DMS53 (cell line): ENCODE measurements at places on chromosomes 12 and 14.

DNA sequence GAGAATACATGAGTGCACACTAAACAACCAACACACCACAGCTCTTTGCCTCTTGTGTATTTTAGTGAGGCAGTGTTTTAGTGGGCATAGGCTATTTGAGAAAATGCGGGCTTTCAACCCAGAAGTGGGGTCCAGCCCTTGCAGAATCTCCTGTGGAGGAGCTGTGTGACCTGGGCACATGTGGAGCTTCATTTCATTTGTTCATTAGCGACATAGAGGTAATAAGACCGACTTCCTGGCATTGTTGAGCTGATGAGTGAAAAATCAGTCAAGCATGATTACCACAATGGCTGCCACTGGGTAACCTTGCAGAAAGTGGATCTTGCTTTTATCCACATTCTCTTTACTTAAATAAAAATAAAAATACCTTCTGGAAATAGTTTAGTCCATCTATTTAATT, 923.5 kb downstream of the BCL11B start:
- DNase-seq = no peak

GRCh38 chr14:24315807-24316596, 4.7 kb downstream of the LTB4R start:
- peak; percentile 60 for DNase-seq

GRCh38 chr14:85175556-85175955, 354.4 kb upstream of the FLRT2 start:
- DNase-seq = no peak

- DNase-seq = no peak
These were observed 374.2 kb downstream of the TMEM121 start for GRCh38 chr14:105900398-105901160.

DNA sequence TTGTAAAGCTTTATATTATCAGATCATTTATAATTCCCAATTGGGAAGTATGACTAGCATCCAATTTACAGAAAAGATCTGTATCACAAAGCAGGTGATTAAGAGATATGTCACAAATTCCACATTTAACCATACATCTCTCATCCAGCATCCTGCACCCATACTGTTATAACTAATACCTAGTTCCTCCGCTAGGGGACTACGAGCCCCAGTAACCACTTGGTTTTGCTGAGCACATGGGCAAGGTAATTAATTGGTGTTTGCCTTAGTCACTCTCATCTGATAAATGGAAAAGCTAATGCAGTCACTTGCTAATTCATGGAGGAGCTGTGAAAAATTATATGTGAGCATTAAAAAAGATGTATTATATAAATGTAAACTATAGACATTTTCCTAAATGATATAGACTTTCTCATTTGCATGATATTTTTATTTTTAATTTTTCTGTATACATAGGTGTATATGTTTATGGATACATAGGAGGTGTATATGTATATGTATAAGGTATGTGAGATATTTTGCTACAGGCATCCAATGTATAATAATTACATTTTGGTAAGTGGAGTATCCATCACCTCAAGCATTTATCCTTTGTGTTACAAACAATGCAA, 1031.8 kb downstream of the GALC start:
- peak; percentile 68 for DNase-seq

DNA sequence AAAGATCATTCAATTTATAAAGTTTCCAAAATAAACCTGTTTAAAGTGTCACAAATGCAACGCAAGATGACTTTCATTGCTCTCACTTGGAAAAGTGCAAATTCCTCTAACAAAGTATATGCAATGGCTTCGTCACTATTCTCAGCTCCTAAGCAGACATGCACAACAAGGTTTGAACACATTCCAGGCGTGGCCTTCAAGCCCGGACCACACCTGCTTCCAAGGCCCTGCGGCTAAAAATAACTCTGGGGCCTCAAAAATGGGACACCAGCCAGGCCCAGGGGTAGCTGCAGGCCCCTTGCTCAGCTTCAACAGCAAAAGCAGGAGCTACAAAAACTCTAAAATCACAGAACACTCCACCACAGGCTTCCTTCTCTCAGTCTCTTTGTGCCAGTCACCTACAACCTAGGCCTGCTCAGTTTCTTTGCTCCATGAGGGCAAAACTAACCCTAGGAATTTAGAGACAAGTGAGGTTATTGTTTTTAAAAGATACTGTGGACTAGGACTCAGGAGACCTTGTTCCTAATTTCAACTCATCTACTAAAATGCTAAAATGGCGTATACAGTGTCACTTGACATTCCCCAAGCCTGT, 29.3 kb downstream of the DUSP16 start:
- no peak for DNase-seq

DNA sequence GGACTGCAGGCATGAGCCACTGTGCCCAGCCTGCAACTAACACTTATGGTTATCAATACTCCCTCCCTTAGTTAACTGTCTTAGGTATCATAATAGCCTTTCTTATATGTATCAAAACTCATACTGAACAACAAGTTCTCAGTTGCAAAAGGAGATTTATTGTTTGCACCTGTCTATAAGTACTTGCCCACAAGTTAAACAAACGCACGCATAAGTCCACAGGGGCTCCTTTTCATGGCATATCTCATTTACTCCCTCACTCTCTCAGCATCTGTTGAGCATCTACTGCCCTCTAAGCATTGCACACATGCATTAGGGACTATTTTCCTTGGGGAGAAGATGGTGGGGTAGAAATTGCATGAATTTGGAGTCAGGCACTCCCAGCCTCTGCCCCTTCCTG, 46.7 kb upstream of the CORO1C start:
- peak; percentile 24 for DNase-seq

- DNase-seq = no peak
These were observed 16.1 kb downstream of the BTBD7 start for GRCh38 chr14:93316716-93317115.

- DNase-seq = no peak
These were observed 141.1 kb downstream of the ANO6 start for GRCh38 chr12:45356822-45357538.

DNA sequence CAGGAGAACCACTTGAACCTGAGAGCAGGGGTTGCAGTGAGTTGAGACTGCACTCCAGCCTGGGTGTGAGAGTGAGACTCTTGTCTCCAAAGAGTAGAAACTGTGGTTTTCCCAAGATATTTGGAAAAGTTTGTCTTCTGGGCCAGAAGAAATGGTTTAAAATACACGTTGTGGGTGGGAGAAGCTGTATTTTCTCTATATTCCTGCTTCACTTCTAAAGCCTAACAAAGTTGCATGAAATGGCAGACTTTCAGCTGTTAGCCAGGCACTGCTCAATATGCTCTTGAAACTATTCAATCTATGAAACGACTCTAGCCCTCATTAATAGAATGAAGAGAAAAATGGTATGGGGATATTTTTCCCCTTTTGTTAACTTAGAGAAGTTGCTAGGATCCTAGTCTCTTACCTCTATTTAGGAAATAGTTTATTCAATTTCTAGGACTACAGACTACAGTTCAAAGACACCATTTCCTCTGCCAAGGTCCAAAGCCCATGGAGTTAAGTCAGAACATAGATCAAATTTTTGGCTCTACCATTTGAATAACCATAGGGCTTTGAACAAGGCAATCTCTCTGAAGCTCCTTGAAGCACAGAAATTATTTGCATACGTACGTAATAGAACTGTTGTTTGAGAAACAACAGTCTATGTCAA, 49.3 kb upstream of the OR5AU1 start:
- no peak for DNase-seq

DNA sequence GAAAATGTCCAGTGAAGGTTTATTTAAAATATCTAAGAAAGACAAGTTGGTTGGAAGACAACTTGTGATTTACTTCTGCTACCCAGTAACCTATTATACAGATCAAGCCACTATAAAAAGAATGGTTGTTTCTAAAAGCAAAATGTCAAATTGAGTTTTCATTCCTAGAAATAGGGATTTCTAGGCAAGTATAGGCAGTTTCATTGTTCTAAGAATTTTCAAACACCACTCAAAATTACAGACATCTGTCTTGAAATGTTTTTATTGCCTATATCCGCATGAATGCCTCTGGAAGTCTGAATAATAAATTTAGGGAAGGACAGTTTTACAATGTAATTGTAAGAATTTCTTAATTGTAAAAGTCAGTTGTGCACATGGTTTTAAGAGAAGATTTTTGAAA, 8.6 kb downstream of the YEATS4 start:
- no peak for DNase-seq

DNA sequence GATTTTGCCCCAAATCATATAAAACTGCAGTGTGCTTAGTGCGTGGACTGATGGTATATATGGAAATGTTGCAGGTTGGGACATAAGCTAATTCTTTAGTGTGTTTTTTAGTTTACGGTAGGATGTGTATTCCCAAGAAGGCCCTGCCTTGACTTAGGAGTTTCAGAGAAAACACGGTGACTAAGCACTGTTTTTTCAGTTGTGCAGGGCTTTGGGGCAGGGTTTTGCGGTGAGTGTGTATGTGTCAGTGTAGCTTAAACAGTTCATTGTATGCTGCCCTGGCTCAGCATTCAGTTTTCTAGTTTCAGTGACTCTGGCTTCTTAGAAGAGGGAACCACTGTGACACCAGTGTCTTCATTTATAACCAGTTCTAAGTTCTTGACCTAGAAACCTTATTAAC, 101.2 kb downstream of the AKAP6 start:
- no peak for DNase-seq

DNA sequence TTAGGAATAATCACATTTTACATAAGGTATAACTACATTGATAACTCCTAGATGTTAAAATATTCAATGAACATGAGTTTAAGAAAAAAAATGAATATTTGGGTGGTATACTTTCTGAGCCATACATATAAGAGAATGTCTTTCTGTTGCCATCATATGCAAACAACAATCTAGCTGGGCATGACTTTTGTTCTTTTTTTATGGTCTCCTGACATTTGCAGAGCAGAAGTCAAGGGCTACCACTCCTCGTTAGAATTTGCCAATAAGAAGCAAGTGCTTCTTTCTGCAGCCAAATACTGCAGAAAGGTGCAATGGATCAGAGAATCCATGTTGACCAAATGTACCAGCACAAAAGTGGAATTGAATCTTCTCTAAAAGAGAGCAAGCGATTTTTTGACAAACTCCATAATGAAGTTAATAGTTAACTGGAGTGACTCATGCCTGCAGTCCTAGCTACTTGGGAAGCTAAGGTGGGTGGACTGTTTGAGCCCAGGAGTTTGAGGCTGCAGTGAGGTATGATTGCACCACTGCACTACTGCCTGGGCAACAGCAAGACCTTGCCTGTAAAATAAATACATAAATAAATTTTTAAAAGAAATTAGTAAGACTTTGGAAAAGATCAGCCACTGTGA, 25.5 kb upstream of the CCDC91 start:
- peak; percentile 89 for DNase-seq

DNA sequence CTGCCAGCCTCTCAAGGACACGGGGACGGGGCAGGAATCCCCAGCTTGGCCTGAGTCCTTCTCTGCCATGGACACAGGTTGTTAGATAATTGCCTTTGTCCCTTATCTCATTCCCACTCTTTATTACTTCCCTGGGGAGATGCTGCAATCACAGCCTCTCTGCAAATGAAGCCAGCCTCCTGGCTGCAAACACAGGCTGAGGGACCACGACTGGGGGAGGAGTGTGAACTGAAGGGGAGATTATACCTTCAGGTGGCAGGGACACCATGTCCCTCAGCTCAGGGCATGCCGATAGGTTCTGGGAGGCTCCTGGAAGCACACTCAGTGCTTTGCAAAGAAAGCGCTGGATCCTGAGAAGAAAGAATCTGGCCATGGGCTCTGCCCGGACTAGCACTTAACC, 16.1 kb upstream of the CHGA start:
- no peak for DNase-seq

DNA sequence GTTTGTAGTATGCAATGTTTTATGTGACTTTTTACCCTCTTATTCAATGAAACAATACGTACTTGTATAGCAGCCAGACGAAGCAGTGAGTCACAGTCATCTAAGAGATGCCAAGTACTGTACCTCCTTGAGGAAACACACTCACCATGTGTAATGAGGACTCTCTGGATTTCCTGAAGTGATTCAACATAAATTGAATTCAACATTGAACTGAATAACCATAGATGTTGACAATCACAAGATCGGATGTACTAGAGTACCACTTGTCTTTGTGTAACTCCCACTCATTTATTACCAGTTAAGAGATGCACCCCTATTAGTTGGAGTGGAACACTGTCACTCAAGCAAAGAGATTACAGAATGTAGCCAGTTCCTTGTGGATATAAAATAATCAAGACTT, 175.2 kb upstream of the HMGA2 start:
- DNase-seq = peak; percentile 91

- no peak for DNase-seq
These were observed 2.6 kb downstream of the SDR39U1 start for GRCh38 chr14:24439830-24440605.

DNA sequence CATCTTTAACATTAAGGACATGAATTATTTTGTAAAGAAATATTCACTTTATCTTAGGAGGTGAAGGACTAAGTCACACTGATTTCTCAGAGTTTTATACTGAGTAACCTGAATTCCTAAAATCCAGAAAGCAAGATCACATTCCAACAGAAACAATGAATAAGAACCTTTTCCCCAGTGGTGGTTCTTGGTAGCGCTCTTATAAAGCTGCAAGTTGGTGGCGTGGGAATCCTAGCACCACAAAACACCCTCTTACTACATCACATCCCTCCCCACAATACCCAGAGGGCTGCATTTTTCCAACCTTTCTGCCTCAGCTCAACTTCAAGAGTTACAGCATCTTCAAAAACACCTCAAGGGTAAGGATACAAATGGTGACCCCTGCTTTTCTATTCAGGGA, 44.0 kb upstream of the SMUG1 start:
- DNase-seq = no peak

- no peak for DNase-seq
These were observed 43.0 kb downstream of the SERPINA3 start for GRCh38 chr14:94655169-94655710.

GRCh38 chr14:51738754-51739153, 87.0 kb downstream of the FRMD6 start:
- DNase-seq = peak; percentile 17

DNA sequence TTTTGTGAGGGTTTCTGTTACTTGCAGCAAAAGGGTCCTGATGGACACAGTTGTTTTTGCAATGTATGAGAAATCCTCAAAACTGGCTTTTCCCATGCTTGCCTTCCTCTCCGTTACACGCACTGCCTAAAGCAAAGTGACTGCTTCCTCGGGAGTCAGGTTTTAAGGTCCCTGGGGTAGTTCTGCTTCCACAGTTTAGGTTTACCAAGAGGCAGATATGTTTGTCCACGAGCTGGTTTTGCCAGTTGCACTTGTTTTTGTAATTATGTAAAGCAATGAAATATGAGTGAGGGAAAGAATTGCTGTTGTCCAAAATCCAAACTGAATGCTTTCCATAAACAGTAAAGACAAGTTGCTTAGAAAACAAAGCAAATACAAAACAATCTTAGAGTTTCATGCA, 290.7 kb upstream of the AMIGO2 start:
- peak; percentile 68 for DNase-seq

DNA sequence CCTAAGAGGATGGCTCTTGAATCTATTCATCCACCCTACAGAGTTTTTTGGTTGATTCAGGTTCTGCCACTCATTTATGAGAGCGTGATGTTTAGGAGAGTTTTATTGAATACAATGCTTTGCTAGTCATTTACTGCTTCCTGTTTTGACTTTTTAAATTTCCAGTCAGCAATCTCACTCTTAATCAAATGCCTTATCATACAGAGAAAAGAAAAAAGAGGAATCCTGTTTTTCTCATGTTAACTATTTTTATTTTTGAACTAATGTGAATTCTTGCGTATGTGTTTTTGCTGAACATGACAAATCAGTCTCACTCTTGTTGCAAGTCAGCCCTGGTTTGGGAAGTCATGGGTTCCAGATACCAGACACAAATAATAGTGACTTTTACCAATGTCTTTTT, 22.1 kb upstream of the LGMN start:
- no peak for DNase-seq
